ENCODE measurements at places on chromosomes 3 and 15.

DNA sequence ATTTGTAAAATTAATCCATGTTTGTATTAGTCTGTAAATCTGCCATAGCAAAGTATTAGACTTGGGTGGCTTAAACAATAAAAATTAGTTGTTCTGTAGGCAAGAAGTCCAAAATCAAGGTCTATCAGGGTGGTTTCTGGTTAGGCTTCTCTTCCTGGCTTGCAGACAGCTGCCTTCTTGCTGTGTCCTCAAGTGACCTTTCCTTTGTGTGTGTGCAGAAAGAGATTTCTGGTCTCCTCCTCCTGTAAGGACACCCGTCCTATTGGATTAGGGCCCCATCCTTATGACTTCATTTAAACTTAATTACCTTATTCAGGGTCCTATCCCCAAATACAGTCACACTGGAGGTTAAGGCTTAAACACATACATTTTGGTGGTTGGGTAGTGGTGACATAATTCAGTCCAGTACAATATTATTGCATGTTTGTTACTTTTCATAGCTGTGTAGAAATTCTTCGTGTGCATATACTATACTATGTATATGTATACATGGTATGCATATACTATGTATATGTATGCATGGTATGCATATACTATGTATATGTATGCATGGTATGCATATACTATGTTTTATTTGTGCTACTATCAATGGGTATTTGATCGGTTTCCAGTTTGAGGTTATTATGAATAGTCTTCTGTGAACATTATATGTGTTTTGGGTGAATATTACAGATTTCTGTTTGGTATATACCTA lies 57.9 kb upstream of the RNU6-1 start:
- no peak for DNase-seq

- DNase-seq = no peak
These were observed 14.0 kb downstream of the PLA2G4D start for GRCh38 chr15:42080186-42080918.

DNA sequence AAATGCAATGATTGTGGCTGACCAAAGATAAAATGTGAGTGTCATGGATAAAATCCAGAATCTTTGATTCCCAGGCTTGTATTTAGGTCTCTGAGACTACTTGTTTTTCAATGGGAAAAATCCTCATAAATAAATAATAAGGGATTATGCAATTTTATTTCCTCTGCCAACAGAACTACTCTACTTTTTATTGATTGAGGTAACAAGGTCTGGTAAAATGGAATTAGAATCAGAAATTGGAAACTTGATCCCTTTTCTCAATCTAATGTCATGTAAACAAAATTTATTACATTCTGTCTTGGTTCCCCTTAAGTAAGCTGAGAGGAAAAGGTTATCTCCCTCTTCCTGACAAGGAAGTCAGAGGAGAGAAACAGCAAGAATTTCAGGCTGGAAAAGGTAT lies 48.3 kb upstream of the CCDC50 start:
- DNase-seq = no peak

DNA sequence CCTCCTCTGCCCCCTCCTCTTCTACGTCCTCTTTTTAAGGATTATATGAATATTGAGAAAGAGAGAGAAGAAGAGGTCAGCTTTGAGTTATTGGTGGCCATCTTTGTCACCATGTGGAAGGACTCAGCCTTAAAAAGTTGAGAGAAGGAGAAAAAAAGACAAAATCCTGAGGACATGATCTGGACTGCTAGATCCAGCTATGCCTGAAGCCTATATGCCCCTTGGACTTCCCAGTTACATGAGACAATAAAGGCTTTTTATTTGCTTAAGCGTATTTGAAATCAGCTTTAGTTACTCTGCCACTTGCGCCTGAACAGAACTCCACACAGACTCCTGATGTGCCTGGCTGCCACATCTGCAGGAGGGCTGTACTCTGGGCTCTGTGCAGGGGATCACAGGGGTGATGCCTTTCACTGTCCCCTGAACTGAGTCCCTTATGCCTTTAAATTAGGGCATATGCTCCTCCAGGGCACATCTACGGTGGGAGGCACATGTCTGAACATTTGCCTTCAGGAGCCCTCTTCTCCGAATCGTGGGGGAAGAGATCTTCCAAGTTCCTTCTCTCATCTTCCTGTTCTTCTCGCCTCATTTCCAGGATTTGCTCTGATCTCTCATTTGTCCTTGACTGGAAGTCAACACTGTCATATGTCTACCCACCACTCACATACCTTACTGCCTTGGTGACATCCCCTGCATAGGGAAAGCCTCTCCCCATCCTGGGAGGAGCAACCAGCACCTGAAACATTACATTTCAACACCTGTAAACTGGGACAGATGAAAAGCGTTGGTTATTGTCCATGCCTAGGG lies 14.0 kb upstream of the PLA2G4E start:
- DNase-seq = no peak

GRCh38 chr3:177705976-177706823 lies 508.9 kb upstream of the TBL1XR1 start:
- no peak for DNase-seq

GRCh38 chr15:94477913-94478553 lies 246.7 kb downstream of the MCTP2 start:
- no peak for DNase-seq

DNA sequence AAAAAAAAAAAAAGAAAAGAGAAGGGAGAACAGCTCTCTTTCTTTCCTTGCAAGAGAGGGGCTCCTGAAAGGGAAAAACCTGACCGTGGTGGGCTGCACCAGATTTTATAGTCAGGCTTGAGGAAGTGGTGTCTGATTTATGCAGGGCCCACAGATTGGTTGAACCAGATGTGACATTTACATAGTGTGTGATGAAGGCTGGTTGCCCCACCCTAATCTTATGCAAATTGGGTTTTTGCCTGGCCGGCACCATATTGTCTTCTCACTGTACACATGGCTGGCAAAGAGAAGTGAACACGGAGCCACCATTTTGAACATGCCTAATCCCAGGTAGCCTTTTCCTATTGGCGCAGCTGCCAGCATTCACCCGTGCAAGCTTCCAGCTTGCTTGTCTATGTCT lies 154.4 kb downstream of the OXSM start:
- DNase-seq = no peak

DNA sequence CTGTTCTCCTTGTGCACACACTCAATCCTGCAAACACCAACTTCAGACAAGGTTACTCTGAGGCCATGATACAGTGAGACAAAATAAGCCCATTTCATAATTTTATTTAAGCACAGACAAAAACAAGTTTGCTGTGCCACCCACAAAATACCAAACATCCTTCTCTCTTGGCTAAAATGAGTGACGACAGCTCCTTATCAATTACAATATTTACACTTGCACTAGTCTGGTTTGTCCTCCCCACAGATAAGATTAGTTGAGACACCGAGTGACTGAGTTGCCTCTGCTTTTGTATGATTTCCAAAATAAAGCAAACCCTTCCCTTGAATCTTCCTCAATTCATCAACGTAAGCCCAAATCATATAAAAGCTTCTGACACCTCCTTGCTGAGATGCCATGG lies 233.5 kb upstream of the ATP10A start:
- DNase-seq = no peak

DNA sequence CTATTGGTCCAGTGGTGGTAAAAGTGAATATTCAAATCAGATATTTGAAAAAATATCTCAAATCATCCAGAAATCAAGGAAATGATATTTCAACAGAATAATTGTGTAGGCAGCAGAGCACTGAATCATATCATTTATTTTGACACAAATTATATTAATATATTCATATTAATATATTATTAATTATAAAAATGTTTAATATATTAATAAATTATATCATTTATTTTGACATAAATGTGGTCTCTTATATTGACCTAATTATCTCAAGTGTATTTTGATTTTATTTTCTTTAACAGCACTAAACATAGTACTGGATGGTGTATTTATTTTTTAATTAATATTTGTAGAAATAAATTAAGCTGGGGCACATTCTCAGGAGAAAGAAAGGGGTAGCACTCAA lies 257.7 kb upstream of the THBS1 start:
- DNase-seq = no peak

All from stimulated activated CD8-positive, alpha-beta memory T cell treated with anti-CD3 and anti-CD28 coated beads, Interleukin-4, amount 100 ng/mL, for 1 hour (primary cell).